ENCODE measurements at places on chromosomes 4 and X.
A peak's percentile ranks its signal among the peaks of the same experiment; 100 is the strongest.

DNA sequence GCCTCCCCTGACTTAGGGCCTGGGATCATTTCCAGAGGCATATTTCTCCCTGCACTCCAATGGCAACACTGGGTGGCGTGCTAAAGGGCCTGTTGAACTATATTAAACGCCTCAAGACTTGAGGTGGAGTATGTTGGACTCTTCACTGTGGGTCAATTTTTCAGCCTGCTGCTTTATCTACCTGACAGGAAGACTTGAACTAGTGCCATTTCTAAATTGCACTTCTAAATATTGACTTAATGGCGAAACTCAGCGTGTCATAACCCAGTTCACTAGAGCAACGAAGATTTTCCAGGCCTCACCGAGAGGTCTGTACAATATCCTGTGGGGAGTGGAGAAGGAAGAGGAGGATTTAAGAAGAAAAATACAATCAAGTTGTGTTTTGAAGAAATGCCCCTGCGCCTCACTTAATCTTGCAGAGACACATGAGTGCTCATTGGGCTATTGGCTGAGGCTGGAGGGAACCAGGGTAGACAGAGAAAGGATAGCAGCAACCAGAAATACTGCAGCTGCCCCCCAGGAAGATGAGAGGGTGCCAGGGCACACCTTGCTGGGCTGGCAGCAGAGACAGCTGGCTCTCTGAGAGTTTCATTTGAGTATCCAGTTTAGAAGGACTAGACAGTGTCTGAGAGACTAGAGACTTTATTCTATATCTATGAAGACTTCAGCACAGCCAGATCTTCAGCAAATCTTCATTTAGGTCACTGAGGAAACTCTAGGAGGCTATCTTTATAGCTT is 67.4 kb downstream of the ENPP6 start:
- DNase-seq, result no peak

- no peak for DNase-seq
Observed at GRCh38 chr4:75498041-75498440, 16.2 kb downstream of the RCHY1 start.

DNA sequence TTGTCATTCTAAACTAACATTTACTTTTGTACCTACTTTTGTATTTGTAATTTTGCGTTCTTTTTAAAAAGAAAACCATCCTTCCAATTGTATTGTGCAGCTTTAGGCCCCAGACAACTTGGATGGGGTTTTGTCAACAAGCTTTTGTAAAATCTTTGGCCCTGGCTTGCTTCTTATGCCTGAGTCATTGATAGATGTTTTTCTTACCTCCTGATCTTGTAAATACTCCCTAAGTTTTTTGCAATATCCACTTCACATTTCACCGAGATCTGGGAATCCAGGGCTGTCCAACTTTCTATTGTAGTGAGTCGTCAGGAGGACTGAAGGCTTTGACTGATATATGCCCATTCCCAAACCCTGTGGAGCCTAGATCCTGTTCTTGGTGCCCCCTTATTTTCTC is 126.9 kb upstream of the GUCY1A1 start:
- DNase-seq, result no peak

DNA sequence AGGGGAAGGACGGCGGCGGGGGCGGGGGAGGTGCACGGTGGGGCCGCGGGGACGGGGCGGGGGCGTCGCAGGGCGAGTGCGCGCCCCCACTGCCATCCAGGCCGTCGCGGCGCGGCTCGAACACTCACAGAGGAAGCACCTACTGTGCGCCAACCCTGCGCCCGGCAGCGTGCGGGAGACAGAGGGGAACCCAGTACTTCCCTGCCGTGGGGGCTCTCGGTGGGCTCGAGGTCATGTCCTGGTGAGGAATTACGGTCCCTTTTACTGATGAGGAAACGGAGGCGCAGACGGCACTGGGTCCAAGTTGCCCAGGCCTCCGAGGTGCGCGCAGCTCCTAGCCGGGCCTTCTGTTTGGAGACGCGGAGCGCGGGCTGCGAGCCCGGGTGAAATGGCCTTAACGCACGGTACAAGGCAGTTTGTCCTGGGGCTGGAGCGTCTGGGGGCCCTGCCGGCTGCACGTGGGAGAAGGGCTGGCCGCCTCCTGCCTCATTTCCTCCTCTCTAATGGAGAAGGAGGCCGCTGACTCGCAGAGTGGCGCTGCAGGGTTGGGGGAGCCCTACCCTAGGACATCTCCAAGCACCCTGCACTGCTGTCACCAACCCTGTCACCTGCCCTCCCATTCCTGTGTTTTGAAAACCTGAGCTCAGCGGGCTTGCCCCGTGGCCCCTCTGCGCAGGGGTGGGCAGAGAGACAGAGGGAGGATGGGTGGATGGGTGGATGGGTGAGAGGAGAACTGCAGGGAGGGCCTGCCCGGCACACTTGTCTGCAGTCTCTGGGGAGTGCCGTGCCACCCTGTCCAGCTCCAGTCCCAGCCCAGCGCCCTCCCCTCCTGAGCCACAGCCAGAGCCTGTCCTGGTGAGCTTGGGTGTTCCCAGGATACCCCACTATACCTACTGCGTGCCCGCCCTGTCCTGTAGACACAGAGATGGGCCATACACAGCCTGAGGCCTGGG is 106.0 kb downstream of the ADRA2C start:
- no peak for DNase-seq

DNA sequence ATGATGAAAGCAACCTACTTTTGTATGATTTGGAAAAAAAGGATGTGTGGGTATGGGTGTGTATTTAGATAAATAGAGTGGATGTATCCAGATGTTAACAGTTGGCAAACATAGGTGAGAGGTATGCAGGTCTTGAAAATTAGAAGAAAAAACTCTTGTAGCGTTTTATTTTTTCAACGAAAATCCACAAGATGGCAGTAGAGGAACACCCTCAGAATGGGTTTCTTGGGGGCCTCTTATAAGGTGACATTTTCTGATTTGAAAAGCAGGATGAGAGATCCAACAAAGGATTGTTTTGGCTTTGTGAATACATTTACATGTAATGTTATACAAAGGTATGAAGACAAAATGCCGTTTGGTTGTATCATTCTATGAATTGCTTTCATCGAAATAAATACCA is 68.3 kb downstream of the FMR1NB start:
- DNase-seq, result peak; percentile 3

GRCh38 chr4:161546902-161547301 is 616.9 kb downstream of the FSTL5 start:
- DNase-seq, result no peak

GRCh38 chrX:17580539-17581152 is 156.6 kb upstream of the SCML1 start:
- DNase-seq, result peak; percentile 56

GRCh38 chr4:123064390-123064789 is 142.0 kb upstream of the NUDT6 start:
- DNase-seq, result no peak

DNA sequence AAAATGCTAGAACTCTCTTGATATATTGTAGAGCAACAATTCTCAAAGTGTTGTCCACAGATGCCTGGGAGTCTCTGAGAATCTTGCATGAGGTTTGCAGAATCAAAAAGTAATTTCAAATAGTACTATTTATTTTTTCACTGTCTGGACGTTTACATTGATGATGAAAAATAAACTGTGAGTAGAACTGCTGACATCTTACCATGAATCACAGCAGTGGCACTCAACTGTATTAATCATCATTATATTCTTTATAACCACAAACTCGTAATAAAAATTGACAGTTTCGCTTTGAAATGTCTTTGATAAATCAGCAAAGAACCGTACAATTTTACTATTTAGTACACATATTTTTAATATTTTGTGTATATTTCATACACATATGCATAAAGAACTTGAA is 94.5 kb downstream of the NAF1 start:
- DNase-seq, result no peak

- DNase-seq, result no peak
Observed at GRCh38 chr4:4803216-4803911, 56.1 kb upstream of the MSX1 start.

DNA sequence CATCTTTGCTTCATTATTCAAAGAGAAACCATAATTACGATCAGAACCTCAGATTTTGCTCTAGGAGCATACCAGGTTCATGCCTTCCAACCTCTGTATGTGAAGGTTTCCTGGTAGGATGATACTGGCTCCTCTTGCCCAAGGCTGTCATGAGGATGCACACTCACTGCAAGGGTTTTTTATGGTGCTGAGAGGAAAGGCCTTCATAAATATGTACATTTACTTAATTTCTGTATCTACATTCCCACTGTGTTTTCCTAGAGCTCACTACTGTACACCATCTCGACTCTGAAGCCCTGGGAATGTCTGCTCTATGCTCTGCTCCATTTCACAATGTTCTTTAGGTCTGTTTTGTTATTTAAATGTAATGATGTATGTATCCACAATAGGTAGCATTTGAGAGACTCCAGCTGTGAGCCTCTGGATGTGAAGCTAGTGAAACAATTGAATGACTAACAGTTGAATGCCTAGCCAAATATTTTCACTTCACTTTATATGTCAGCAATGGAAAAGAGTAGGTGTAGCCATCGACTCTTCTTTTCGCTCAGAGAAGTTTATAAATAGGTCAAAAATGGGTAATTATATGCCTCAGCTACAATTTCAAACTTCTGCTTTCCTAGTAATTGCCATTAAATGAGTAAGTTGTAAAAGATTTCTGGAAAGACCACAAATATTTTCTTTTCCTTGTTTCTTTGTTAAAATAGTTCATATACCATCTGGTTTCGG is 228.0 kb downstream of the PALLD start:
- peak; percentile 59 for DNase-seq

All from fibroblast of skin of left biceps (primary cell).